ENCODE measurements at places on chromosomes 11 and 22.

GRCh38 chr11:69832561-69833413 is 13.6 kb upstream of the FGF3 start:
- no peak for DNase-seq

DNA sequence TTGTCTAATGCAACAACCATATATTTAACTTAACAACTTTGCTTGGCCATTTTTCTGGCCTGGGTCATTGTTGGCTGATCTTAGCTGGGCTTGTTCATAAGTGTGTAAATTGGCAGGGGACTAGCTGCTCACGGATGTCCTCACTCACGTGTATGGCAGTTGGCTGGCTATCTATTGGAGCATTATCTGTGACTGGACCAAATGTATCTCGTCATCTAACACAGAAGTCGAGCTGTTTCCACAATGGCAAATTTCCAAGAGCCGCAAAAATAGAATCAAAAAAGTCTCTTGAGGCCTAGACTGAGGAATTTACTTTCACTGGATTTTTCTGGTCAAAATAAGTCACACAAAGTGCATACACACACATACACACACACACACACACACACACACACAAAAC is 893.3 kb downstream of the FAM181B start:
- DNase-seq: no peak

DNA sequence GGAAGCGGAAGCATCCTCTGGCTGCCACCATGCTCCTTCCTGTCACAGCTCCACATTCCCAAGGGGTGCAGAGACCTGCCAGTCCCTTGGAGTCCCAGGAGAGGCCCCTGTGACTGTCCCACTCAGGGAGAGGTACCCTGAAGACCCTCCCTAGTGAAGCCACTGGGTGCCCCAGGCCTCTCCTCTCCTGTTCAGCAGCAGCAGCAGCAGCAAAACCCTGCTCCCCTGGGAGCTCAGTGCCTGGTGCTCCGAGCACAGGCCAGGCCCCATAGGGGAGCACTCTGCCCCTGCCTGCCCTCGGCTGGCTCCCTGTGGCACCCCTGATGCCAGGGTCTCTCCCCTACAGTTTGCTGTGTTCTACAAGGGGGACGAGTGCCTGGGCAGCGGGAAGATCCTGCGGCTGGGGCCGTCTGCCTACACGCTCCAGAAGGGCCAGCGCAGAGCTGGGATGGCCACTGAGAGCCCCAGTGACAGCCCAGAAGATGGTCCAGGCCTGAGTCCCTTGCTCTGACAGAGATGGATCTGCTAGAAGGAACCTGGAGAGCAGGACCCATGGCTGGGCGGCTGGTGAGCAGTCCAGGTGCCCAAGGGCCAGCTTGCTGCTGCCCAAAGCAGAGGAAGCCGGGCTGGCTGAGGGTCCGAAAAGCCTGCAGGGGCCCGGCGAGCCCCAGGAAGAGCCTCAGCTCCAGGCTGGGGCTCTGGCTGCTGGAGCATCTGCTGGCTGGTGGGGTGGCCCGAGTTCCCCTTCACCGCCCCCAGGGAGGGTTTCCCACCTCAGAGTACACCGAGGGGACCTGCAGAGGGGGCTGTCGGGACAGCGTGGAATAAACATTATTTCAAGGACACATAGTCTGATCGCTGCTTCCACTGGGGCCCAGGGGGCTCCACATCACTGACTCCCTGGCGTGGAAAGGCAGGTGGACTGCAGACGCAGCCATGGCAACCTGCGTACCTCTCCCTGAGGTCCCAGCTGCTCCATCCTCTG is 21.3 kb downstream of the TRMU start:
- DNase-seq: no peak

GRCh38 chr11:116513894-116514293 is 258.9 kb downstream of the BUD13 start:
- DNase-seq: no peak

DNA sequence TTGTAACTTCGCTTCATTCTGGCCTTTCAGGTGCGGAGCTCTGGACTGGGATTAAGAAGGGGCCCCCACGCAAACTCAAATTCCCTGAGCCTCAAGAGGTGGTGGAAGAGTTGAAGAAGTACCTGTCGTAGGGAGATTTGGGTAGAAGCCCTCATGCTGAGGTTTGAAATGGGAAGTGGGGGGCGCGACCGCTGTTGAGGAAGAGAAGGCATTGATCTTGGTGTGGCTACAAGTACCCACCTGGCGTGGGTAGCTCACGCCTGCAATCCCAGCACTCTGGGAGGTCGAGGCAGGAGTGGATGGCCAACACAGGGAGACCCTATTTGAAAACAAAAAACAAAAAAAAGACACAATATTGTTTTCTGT is 779 bp downstream of the SELENOH start:
- DNase-seq: no peak

GRCh38 chr11:30346068-30346688 is 23.3 kb downstream of the ARL14EP start:
- no peak for DNase-seq

DNA sequence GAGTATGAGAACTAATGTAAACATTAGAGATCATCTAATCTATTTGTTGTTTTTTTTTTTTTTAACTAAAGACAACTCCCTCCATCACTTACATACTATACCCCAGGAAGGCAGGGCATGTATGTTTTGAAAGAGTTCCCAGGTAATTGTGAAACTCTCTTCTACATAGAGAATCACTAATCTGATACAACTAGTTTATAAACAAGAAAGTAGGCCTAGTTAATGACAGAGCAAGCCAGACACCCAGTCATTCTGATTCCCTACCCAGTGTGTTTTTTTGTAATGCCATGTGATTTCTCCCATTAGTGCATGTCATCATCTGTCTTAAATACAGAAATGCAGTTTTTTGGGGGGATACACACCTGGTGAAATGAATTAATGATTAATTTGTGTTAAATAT is 120.9 kb downstream of the C11orf65 start:
- DNase-seq: no peak

- no peak for DNase-seq
Observed at GRCh38 chr11:129247135-129247534, 55.0 kb upstream of the ARHGAP32 start.

- DNase-seq: no peak
Observed at GRCh38 chr11:120229451-120230424, 10.2 kb upstream of the POU2F3 start.

GRCh38 chr22:40400159-40400558 is 29.8 kb downstream of the SGSM3 start:
- no peak for DNase-seq

GRCh38 chr11:1011320-1011698 is 25.2 kb downstream of the MUC6 start:
- no peak for DNase-seq

- no peak for DNase-seq
Observed at GRCh38 chr11:12792590-12792989, 118.4 kb downstream of the TEAD1 start.

DNA sequence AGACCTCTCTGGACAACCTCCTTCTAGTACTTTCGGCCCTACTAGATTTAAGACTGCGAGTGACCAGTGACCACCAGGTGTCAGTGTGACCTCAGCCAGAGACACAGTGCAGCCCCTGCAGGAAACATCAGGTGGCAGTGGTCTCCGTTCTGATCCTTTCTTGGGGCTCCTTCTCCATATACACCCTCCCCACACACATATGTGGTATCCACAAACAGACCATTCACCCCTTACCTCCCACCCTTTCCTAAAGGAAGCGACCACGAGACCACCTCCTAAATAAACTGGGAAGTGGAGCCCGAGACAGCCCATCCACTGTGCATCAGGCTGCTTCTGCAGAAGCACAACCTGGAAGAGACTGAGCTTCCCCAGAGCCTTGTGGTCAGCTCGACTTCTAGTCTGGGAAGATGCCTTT is 38.5 kb upstream of the CYP2D6 start:
- peak; percentile 55 for DNase-seq

DNA sequence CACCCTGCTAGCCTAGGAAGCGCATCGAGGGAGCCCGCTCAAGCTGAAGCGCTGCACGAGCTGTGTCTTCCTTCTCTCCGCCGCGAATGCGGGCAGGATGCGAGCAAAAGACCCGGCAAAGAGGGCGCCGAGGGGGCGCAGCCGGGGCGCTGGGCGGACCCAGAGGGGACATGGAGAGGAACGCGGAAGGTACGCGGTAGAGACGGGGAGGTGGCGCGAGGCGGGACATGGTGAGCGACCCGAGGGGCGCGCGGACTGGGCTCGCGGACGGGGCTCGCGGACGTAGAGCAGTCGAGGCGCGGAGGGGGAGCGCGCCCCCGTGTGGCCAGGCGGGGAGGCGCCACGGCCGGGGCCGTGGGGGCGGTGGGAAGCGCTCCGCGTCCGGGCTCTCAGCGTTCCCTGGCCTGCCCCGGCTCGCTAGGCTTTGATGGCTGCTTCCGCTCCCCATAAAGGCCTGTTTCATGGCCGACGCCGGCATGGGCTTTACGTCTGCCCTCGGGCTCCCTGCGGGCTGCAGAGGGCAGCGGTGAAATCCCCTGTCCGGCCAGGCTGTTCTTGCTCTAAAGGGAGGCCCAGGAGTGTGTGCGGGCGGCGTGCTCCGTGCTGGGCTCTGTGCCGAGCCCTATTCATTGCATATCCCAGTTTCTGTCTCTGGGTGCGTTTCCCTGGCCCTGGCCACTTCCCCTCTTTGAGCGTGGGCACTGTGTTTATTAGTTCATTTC is 31.2 kb upstream of the TRIM29 start:
- DNase-seq: peak; percentile 53

DNA sequence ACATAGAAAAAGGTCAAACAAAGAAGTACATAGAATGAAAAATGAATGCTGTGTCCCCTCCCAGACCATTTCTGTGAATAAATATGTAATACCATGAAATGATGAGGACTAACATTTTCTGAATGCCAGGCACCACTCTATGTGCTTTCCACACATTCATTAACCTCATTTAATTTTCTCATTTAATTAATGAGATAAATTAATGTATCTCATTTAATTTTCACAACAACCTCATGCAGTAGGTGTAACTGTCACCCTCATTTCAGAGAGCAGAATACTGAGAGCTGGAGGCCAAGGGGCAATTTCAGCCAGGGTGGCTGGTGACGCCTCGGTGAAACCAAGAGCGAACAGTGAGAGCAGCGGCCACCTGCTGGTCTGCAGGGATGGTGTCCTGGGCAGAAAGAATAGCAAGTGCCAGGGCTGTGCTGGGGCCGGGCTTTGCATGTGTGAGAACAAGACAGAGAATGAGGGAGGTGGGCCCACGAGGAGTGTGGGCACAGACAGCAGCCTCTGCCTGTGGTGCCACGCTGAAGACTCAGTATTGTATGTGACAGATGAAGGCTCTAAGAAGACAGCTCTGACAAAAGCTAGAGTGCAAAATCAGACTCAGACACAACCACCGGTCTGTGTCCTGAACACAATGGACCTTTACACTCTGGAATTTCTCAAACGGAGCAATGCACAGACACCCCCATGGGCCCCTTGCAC is 1.8 kb upstream of the SERPIND1 start:
- DNase-seq: no peak

DNA sequence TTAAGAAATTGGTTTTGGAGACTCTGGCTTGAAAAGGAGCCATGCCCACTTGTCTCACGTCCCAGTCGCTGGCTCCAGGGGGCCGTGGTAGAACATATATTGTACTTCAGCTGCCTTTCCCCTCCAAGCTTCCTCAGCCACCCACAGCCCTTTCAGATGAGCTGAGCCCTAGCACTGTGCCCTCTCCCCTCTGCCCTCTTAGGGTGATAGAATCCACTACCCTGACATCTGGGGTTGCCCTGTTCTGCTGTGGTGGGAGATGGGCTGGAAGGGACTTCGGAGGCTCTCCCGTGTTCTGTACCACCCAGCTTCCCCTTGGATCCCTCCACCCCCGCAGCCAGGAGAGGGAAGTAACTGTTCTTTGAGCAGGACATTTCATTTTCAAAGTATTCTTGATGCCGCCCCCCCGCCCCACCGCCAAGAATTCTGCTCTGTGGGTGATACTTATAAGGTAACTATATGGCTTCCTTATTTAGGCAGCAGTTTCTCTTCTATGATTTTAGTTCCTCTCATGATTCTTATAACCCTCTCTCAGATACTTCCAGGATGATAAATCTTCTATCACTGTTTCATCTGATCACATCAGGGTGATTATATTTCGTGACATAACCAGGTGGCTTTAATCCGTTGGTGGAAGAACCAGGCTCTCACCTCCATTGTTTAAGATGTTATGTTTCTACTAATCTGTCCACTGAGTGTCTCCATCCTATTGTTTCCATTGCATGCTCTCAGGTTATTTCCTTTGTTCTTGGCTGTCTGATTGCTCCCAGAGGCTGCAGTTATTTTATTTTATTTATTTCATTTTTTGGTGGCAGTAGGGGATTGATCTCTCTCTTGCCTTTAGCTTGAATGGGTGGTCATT is 24.1 kb downstream of the ZBTB16 start:
- DNase-seq: no peak

DNA sequence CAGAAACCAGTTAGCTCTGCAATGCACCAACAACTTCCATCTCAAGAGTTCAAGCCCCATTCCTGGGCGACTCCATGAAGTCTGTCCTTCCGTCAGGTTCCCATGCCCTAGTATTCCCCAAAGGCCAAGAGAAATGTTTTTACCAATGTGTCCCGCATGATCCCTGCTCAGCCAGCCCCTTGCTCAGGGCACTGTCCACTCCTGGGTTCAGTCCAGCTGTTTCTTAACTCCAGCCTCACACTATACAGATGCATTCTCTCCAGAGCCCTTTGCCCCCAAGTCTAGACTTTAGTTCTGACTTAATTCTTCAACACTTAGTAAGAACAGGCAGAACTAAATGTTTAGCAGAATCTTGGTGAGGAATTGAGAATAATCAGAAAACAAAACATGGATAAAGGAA is 497.5 kb downstream of the SOX6 start:
- DNase-seq: no peak

DNA sequence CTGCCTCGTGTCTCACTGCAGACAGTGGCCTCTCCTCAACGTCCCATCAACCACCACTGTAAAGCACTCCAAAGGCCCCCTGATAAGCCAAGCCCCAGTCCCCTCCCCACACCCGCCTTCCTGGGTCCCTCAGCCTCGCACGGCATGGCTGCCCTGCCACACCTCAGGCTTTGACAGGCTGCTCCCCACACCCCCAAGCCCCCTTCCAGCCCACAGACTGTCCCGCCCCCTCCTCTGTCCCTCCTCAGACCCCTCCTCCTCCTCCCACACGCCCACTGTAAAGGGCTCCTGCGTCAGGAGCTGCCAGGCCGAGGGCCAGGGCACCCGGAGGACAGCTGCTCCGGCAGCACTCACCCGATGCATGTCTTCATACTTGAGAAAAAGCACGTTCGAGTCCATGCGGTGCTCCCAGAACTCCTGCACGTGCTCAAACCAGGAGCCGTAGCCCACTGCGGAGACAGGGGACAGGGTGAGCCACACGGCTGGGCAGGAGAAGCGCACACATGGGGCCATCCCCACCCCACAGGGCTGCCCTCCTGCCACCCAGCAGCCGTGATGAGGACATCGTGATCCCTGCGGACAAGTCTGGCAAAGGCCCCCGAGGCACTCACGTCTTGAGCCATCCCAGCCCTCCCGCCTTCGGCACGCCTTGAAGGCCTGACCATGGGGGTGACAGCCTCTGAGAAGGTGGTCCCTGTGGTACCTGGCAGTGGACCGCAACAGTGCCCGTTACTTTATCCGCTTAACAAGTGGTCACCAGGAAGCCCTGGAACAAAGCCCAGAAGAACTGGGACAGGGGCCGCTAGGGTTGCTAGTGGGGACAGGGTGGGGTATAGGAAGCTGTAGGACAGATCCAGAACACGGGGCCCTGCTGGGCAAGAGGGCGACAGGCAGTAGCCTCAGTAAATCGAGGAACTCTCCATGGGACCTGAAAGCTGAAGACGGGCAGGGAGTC is 21.5 kb upstream of the EFCAB6 start:
- no peak for DNase-seq
